Kidney glomerular epithelial cell (primary cell): ENCODE measurements at places on chromosomes 4 and X.

DNA sequence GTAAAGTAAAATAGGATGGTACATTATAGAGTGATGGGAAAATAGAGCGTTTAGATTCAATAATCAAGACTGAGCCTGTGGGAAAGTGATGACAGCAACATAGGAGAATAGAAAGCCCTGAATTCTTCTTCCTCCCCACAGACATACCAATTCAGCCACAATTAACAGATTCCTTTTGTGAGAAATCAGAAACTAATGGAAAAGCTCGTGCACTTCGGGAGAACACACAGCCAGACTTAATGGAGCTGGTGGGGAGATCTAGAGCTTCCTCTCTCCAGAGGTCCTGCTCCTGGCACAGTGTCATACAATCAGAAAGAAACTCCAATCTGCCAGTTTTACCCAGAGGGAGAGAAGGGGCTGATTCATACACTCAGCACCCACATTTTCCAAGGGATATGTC, 676.3 kb upstream of the BOD1L1 start:
- no peak for DNase-seq

GRCh38 chr4:25506032-25506571, 129.0 kb downstream of the ANAPC4 start:
- no peak for DNase-seq

DNA sequence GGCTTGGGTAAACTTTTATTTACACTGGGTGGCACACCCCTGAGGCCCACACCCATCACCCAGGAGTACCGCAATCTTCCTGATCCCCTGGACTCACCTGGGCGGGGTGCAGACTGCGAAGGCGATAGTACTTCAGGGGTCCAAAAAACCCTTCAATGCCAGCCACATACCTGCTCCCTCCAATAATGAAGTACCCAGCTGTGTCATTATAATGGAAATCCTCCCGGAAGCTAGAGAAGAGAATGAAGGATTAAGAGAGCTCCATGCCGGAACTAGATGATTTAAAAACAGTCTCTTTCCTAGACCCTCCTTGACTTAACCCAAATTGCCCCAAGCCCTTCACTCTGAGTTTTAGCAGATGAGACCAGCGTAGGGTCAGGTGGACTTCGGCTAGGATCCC, 40.9 kb downstream of the SEL1L3 start:
- DNase-seq: no peak

GRCh38 chr4:6273661-6273990, 4.0 kb downstream of the WFS1 start:
- no peak for DNase-seq

GRCh38 chr4:169268951-169269760, 1.6 kb downstream of the SH3RF1 start:
- DNase-seq: peak; percentile 67

GRCh38 chr4:150367326-150367725, 214.6 kb upstream of the MAB21L2 start:
- no peak for DNase-seq

DNA sequence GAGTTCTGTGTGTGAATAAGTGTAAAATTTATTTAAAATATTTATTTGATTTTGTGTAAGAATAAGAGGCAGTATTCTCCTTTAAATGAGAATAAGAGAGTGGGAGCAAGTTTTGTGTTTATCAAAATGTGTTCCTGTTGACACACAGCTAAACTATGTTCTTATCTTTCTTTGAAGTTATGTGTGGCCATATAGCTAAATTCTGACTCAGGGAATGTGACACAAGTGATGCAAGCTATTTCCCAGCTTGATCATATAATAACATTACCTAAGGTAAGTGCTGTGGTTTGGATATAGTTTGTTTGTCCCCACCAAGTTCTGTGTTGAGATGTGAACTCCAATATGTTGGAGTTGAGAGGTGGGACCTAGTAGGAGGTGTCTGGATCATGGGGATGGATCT, 740.0 kb upstream of the IGFBP7 start:
- DNase-seq: no peak

DNA sequence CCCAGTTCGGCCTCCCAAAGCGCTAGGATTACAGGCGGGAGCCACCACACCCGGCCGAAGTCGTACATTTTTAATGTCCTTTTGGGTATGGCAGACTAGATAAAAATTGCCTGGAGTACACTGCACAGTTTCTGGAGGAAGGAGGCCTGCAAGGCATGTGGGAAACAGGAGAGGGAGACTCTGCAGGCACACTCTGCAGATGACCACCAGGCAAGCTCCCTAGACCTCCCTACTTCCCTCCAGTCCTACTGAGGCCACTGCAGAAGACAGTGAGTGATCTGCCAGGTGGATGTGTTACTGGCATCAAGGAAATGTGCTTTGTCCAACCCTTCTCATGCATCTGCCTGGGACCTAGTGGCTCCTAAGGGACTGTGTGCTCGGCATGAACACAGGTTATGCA, 11.4 kb downstream of the PDLIM3 start:
- no peak for DNase-seq
